ENCODE measurements at places on chromosomes 7 and 10.
A peak's percentile ranks its signal among the peaks of the same experiment; 100 is the strongest.

DNA sequence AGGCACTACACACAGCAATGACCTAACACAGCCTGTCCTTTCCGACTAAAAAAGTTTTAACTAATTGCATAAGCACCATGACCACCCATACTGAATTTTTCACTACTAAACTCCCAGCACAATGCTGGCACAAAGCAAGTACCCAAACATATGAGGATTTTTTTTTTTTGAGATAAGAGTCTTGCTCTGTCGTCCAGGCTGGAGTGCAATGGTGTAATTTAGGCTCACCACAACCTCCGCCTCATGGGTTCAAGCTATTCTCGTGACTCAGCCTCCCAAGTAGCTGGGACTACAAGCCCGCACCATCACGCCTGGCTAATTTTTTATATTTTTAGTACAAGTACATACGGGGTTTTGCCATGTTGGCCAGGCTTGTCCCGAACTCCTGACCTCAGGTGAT, 5.1 kb downstream of the UBE2H start:
- DNase-seq, result no peak

DNA sequence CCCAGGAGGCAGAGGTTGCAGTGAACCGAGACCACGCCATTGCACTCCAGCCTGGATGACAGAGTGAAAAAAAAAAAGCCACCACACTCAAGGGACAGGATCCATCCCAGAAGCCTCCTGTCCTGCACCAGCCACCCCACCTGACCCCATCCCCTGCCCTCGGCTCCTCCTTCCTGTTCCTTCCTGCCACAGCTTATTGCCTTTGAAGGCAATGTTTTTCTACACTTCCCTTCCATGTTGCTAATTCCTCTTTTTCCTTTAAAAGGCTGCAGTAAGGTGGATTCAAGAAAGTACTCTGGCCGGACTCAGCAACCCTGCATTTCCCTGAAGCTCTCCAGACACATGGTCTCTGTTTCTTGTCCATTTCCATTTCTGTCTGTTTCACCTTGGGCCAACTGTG, 80.9 kb downstream of the FAM171A1 start:
- DNase-seq, result no peak

DNA sequence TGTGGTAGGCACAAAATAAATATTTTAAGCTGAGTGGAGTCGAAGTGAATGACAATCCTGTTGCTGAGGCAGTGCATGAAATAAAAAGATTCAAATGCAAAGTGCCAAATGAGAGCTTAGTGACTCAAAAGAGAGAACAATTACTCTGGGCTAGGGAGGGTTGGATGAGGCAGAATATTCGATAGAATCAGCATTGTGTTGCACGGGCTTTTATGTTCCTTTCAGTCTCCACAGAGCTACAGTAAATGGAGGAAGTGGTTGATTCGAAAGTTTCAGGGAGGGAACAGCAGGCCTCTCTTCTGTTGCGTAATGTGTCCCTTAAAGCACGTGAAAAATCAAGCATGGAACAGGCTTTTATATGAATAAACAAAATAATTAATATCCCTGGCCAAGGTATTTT, 599.3 kb upstream of the CELF2 start:
- DNase-seq, result no peak

DNA sequence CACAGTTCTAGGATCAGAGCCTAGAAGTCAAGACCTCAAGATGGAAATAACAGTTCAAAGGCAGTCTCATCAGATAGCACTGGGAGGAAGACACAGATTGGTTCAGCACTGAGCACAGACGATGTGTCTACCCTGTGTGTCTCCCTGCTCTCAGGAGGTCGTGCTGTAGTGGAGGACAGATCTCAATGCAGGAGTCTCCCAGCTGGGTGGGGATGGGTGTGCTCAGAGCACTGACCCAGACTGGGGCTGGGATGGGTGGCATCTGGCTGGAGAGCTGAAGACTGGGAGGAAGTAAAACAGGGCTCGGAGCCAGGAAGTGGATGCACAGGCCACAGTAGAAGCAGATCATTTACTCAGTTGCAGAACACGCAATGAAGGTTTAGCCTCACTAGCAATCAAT, 69.5 kb upstream of the GDF10 start:
- no peak for DNase-seq

DNA sequence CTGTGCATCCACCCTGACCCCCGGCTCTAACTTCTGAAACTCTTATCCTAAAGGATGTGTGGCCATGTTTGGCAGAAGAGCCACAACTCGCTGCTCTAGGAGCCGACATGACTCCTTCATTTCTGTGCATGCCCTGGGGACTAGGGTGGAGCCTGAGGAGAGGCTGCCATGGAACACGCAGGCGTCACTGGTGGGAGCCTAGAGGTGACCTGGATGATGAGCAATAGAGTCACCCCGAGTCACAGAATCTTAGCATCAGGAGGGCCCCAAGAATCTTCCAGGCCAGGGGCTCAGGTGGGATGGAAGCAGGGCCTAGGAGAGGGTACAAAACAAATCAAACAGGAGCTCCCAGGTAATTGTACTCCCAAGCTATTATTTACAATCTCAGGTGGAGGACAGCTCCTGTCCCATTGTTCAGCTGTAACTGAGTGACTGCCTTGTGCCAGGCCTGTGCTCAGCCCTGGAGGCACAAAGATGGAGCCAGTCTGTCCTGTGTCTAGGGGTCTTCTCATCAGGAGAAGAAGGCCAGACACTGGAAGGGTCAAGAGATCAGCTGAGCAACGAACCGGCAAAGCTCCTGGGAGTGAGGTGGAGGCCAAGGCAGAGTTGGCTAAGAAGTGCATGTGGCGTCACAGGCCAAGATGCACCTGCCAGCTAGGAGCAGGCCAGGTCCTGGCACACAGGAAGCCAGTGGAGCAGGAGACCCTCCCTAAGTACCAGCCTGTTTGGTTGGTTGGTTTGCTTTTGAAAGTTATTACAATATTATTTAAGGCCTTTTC, 5.8 kb upstream of the ZNF22 start:
- no peak for DNase-seq

DNA sequence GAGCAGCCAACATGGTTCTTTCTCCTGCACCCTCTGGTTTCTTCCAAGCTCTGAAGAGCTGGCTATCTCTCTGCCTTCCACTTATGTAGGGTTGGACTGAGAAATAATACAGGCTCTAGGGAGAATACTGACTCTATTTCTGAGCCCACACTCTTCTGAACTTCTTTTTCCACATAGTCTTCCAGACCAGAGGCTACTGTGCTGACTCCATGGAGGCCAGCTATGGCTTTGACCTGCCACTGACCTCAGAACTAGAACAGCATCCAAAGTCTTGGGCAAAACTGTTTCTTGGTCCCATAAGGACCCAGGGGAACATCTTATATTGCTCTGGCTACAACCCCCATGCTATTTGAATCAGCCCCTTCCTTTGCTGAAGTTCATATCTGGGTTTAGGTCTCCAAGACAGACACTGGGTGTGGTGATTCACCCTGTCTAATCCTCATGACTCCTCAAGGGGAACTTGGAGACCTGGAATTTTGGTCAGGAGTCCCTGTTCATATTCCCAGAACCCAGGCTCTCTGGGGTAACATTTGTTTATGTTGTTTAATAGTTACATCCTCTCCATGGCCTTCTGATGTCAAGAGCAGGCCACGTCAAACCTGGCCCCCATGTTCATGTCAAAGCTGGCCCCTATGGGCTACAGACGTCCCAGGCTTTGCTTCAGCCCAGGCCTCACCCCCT, 12.1 kb upstream of the PLAU start:
- no peak for DNase-seq

- DNase-seq, result peak; percentile 95
Observed at GRCh38 chr7:43758029-43758821, at the start of gene BLVRA. BLVRA (plus strand) TSS chr7:43758680; CDS start chr7:43771159, 12,479 bp downstream.

DNA sequence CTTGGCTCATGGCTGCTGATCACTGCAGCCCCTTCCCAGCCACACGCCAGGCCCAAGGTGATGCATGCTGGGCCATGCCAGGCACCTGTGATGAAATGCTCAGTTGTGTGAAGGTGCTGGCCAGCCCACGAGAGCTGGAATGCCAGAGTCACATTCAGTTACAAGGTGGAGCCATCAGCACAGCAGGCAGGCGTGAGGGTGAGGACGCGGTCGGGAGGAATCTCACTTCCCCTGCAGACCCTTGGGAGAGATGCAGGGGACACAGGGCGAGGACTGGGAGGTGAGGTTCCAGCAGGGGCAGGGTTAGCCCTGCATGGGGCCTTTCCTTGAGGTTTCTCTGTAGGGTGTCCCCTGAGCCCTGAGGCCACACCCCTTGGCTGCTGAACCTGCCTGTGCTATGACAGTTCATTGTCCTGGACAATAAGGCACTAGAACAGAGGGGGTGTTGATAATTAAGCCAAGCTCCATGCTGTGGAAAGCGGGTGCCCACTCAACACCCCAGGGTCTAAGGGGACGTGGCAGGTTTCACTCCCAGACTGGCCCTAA, 82.4 kb downstream of the ADARB2 start:
- no peak for DNase-seq

DNA sequence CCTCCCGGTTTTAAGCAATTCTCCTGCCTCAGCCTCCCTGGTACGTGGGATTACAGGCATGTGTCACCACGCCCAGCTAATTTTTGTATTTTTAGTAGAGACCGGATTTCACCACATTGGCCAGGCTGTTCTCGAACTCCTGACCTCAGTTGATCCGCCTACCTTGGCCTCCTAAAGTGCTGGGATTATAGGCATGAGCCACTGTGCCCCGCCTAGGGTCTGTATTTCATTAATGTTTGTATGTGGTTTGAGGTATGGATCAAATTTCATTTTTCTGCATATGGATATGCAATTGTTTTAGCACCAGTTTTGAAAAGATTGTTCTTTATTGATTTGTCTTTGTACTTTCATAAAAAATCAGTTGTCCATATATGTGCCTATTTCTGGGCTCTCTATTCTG, 26.0 kb downstream of the CYP26A1 start:
- no peak for DNase-seq

DNA sequence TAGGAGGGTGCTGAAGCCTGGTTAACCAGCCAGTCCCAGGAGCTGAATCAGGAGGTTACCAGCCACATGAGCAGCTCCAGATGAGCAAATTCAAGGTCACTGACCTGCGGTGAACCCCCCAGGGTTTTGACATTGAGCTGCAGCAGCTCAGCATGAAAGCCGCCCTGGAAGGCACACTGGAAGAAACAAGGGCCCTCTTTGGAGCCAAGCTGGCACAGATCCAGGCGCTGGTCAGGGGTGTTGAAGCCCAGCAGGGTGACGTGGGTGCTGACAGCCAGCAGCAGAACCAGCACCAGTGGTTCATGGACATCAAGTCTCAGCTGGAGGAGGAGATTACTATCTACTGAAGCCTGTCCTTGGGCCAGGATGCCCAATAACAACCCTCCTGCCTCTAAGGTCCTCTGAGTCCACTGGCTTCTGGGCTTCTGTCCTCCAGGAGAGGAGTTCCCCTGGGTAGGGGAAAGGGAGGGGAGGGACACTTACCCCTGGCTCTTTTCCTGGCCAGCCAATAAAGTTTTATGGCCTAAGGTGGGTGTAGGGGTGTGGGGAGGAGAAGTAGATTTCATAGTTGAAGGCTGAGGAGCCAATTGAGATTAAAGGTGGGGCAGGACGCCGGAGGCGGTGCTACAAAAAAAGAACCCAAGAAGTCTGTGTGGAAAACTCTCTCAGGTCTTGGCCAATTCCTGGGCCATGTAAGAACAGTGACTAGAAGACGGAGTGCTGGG, 29.4 kb upstream of the ATOH7 start:
- no peak for DNase-seq

GRCh38 chr10:100163704-100164621, 21.9 kb downstream of the ERLIN1 start:
- DNase-seq, result no peak

- DNase-seq, result no peak
Observed at GRCh38 chr7:70098905-70099672, 500.8 kb downstream of the AUTS2 start.

DNA sequence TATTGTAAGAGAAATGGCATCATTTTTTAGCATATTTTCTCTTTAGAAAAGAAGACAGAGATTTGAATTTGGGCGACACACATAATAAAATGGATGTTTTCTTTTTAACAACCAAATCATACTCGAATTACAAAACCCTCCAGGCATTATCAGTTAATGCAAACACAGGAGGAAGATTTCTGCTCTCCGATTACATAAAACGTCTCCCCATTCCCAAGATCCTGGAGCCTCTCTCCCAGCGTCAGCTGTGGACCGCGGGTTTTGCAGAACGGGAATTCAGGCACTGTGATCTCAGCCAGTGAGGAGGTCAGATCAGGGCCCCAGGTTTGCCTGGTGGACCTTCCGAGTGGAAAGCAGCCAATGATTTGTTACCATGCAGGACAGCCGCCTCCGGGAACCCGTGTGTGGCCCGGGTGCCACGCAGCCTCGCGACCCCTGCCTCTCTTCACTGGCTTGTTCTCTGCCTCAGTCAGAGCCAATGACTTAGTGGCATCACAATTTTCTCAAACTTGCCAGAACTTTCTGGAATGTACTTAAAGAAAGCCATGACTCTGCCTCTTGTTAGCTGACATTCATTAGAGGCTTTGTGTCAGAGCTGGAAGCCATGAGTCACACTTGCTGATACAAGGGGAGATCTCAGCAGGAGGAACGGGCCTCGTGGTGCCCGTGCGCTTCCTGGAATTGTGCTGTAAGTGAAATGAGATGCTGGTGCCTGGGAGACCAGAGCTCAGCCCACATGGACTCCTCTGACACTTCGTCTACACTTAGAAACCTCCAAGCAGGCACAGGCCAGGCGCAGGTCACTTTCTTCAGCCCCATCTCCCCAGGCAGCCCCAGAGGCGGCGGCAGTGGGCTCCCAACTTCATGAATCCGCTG, 246.1 kb downstream of the KLF6 start:
- no peak for DNase-seq

GRCh38 chr7:128281605-128282380, 40.7 kb downstream of the LEP start:
- no peak for DNase-seq

GRCh38 chr10:128576336-128576735, 450.1 kb upstream of the MKI67 start:
- no peak for DNase-seq

GRCh38 chr10:36362257-36362656, 720.2 kb upstream of the FZD8 start:
- no peak for DNase-seq

DNA sequence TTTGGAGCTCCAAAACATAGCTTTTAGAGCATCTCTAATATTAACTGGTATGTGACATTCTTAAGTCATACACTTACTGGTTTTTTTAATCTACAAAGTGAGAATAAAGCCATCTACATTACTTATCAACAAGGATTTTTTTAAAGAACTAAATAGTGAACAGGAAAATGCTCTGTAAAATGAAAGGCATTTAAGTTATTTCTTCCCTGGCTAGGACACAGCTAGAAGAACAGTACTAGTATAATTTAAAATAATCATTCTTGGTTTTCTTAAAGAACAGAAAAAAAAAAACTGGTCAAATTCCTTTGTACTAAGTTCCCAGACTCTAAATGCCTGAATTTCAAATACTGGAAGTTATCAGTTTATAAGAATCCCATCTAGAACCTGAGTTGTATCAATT, 139.5 kb downstream of the SRPK2 start:
- DNase-seq, result no peak

DNA sequence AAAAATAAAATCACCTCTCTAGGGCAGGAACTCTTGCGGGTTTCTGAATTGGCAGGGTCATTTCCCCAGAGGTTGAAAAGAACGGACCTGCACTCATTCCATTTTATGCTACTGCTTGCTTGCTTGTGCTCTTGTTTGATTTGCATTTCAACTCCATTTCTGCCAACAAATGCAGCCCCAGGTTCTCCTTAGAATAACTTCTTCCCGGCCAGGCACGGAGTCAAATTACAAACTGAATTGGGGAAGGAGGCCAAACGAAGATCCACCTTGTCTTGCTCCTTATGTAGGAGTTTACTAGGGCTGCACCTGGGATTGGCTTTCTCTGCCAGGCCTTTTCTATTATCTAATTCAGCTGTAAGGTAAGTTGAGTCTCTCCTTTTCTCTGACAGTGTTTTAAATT, 79.6 kb downstream of the HGF start:
- no peak for DNase-seq

GRCh38 chr10:6203331-6204062, 765 bp downstream of the PFKFB3 start:
- no peak for DNase-seq

Measured in D721Med (cell line).